Central memory CD8-positive, alpha-beta T cell (primary cell): ENCODE measurements at places on chromosomes 2 and 18.

DNA sequence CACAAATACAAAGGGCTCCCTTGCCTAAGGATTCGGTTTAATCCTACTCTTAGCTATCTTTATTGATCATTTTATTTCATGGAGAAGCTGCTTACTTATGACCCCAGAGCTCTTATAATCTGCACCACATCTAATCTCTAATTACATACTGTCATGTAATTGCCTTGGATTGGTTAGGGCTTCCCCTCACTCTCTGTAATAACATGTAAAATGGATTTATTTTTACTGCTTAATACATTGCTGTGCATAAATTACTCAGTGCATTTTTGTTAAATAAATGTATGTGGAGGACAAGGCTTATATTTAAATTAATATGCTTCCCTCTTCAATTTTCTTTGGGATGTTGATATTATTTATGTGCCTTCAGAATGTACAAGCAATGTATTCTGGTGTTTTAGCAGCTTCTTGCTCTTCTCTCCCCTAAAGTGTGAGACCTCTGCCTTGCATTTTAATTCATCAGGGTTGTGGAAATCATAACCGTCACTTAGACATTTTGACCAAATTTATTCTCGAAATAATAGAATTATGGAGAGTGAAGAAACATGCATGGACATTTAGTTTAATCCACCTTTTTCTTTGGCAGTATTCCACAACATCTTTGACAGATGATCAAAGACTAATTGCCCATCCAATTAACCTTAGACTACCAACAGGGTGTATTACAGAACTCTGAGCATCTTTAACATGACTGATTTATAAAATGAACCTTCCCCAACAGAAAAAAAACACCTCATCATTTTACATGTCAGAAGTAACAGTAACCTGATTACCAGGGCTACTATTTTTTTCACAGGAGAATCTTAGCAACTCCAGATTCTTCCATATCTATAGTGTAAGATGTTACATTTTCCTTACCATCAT is 692.6 kb downstream of the LRRTM4 start:
- H3K27ac ChIP-seq, result no peak overlapping the region
- no peaks in the 10 kb centered on the region for H3K36me3 ChIP-seq
- no peaks in the 10 kb centered on the region for H3K27me3 ChIP-seq
- DNase-seq, result no peak

DNA sequence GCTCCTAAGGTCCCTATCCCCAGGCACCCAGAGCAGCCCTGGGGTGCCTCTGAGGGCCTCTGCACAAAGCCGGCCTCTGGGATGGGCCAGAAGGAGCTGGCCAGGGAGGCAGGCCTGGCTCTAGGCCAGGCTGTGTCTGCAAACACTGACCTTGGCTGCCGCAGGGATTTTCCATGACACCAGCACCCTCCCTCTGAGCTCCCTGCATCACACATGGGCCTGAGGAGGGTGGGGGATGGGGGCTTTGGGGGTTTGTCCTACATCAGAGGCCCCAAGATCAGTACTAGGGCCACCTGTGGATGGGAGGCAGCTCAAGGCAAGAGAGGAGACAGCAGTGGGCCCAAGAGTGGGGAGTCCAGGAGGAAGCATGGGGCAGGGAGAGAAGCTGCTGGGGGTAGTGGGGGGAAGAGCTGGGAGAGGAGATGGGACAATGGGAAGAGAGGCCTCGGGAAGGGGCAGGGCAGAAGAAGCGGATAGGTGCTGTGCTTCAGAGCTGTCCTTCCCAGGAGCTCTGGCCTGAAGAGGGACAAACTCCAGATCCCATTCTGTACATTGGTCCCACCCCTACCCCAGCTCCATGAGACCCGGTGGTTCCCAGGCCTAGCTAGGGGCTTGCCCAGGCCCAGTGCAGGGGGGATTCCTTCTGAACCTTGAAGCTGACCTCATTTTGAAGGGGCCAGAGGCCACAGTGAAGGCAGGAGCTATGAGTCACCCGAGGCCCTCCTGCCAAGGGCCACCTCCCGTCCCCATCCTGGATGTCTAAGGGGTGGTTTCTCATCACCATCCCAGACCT is 28.0 kb downstream of the KCNK3 start:
- H3K4me3 ChIP-seq, result no peak overlapping the region
- H3K36me3 ChIP-seq, result no peaks in the 10 kb centered on the region
- H3K27ac ChIP-seq, result no peak overlapping the region
- H3K4me1 ChIP-seq, result no peaks in the 10 kb centered on the region
- DNase-seq, result no peak
- no peaks in the 10 kb centered on the region for H3K27me3 ChIP-seq

- no peak overlapping the region for H3K4me3 ChIP-seq
- H3K36me3 ChIP-seq, result no peaks in the 10 kb centered on the region
- H3K27me3 ChIP-seq, result no peaks in the 10 kb centered on the region
- no peak for DNase-seq
- H3K27ac ChIP-seq, result no peak overlapping the region
- no peaks in the 10 kb centered on the region for H3K4me1 ChIP-seq
Measured at GRCh38 chr2:179584760-179585159, 276.7 kb downstream of the ZNF385B start.

DNA sequence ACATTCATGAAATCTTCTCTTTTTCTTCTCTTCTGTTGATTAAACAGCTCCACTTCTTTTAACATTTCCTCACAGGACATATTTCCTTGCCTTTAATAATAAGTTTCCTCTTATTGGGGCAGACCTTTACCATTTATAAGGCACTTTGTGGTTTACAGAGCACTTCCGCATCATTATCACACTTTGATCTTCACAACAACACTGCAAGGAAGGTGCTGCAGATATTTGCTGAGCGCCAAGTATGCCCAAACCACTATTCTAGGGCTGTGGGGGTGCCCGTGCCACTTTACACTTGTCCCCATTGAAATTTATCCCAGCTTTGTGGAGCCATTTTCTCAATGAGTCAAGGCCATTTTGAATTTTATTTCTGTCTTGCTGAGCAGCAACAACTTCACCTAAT is 246.6 kb downstream of the SS18 start:
- no peak overlapping the region for H3K4me3 ChIP-seq
- peaks cover 10% of the 10 kb centered on the region for H3K27me3 ChIP-seq
- H3K4me1 ChIP-seq, result peaks cover 13% of the 10 kb centered on the region
- H3K36me3 ChIP-seq, result no peaks in the 10 kb centered on the region
- no peak for DNase-seq

- H3K36me3 ChIP-seq, result no peaks in the 10 kb centered on the region
- no peak for DNase-seq
- H3K4me3 ChIP-seq, result no peak overlapping the region
- no peaks in the 10 kb centered on the region for H3K4me1 ChIP-seq
- H3K27me3 ChIP-seq, result no peaks in the 10 kb centered on the region
Measured at GRCh38 chr2:1556776-1557466, 143.7 kb downstream of the TPO start.

DNA sequence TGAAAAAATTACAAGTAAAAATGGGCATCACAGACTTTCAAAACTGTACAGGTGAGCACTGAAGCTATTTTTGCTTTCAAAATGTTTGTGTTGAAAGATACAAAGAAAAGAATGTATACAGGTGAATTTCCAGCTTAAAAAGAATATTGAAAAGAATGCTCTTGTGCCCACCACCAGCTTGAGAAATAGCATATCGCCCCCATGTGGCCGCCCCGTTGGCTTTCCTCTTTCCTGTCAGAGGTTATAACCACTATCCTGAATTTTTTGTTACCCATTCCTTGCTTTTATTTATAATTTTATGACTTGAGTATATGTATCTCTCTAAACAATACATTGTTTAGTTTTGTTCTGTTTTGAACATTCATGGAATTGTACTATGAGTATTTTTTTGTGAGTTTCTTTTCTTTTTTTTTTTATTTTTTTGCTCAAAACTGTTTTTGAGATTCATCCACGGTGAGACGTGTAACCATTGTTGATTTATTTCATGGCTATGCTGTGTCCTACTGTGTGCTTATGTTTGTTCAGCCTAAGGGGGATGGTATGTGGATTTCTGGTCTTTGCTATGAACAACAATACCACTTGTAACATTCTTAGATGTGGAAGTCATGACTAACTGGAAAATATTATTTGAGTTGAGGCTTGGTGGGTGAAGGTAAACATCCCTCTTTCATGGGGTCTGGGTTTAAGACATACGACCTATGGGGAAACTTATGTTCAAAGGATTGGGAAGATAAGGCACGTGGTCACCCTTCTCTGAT is 11.6 kb downstream of the TRPM8 start:
- H3K4me3 ChIP-seq, result no peak overlapping the region
- no peak overlapping the region for H3K27ac ChIP-seq
- H3K36me3 ChIP-seq, result no peaks in the 10 kb centered on the region
- DNase-seq, result no peak
- peaks cover 100% of the 10 kb centered on the region for H3K27me3 ChIP-seq

- H3K4me3 ChIP-seq, result no peak overlapping the region
- H3K27ac ChIP-seq, result no peak overlapping the region
- H3K27me3 ChIP-seq, result peaks cover 32% of the 10 kb centered on the region
- H3K4me1 ChIP-seq, result no peaks in the 10 kb centered on the region
- no peaks in the 10 kb centered on the region for H3K36me3 ChIP-seq
- no peak for DNase-seq
Measured at GRCh38 chr18:32610176-32610575, 139.5 kb upstream of the GAREM1 start.

DNA sequence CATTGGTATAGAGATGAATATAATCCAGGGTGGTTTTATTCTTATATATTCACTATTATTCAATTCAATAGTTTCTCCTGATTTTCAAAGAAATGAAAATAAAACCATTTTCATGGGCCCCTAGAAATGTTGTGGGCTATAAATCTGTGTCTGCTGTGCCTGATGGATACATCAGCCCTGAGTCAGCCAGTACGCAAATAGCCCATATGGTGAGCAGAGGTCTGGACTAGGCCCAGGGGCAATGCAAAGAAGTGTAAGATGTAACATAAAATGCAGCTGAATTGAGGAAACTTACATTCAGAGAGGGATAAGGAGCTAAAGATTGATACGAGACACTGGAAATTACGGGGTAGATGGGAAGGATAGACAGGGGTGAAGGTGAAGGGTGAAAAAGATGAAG is 122.5 kb downstream of the MAIP1 start:
- no peak overlapping the region for H3K4me3 ChIP-seq
- no peaks in the 10 kb centered on the region for H3K4me1 ChIP-seq
- no peak overlapping the region for H3K27ac ChIP-seq
- DNase-seq, result no peak
- no peaks in the 10 kb centered on the region for H3K36me3 ChIP-seq

- no peak overlapping the region for H3K27ac ChIP-seq
- peaks cover 8% of the 10 kb centered on the region for H3K4me1 ChIP-seq
- no peaks in the 10 kb centered on the region for H3K27me3 ChIP-seq
- H3K4me3 ChIP-seq, result no peak overlapping the region
- peaks cover 3% of the 10 kb centered on the region for H3K36me3 ChIP-seq
Measured at GRCh38 chr18:37222999-37223378, 342.6 kb downstream of the CELF4 start.

GRCh38 chr2:185130685-185131084 is 532.4 kb downstream of the ZNF804A start:
- no peak overlapping the region for H3K27ac ChIP-seq
- no peak for DNase-seq
- H3K4me1 ChIP-seq, result no peaks in the 10 kb centered on the region
- H3K27me3 ChIP-seq, result no peaks in the 10 kb centered on the region

- no peaks in the 10 kb centered on the region for H3K4me1 ChIP-seq
- no peak overlapping the region for H3K4me3 ChIP-seq
- no peaks in the 10 kb centered on the region for H3K36me3 ChIP-seq
- no peak overlapping the region for H3K27ac ChIP-seq
- DNase-seq, result no peak
Measured at GRCh38 chr18:50475538-50476193, 84.2 kb upstream of the MAPK4 start.

DNA sequence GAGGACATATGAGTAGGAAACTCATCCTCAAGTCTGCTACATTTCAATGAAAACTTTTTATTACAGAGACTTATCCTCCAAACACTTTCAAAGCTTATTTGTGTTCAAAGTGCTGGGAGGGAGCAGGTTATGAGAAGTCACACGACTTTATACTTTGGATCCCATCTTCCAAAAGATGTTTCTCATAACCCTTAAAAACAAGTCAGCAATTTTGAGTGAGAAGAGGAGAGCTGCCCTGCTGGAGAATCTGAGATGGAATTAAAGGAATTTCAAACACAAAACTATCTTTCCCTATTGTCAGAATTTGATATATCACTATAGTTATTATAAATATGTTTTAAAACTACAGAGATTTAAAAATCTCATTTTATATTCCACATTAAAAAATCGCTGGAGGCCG is 45.8 kb downstream of the ROCK2 start:
- H3K4me1 ChIP-seq, result peaks cover 11% of the 10 kb centered on the region
- H3K27me3 ChIP-seq, result no peaks in the 10 kb centered on the region
- peaks cover 4% of the 10 kb centered on the region for H3K36me3 ChIP-seq
- no peak overlapping the region for H3K4me3 ChIP-seq
- H3K27ac ChIP-seq, result no peak overlapping the region

DNA sequence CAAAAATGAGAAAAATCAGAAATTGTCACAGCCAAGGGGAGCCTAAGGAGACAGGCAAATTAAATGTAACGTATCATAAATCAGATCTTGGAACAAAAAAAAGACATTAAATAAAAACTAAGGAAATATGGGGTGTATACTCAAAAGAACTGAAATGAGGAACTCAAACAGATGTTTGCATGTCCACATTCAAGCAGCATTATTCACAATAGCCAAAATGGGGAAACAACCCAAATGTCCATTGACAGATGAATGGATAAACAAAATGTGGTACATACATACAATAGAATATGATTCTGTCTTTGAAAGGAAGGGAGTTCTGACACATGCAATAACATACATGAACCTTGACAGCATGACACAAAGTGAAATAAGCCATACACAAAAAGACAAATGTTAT is 155.8 kb upstream of the KLF7 start:
- no peak overlapping the region for H3K27ac ChIP-seq
- no peak for DNase-seq
- peaks cover 30% of the 10 kb centered on the region for H3K27me3 ChIP-seq
- no peaks in the 10 kb centered on the region for H3K4me1 ChIP-seq

GRCh38 chr2:9256147-9256546 is 49.5 kb downstream of the ASAP2 start:
- H3K36me3 ChIP-seq, result no peaks in the 10 kb centered on the region
- no peaks in the 10 kb centered on the region for H3K4me1 ChIP-seq
- DNase-seq, result no peak
- H3K4me3 ChIP-seq, result no peak overlapping the region

DNA sequence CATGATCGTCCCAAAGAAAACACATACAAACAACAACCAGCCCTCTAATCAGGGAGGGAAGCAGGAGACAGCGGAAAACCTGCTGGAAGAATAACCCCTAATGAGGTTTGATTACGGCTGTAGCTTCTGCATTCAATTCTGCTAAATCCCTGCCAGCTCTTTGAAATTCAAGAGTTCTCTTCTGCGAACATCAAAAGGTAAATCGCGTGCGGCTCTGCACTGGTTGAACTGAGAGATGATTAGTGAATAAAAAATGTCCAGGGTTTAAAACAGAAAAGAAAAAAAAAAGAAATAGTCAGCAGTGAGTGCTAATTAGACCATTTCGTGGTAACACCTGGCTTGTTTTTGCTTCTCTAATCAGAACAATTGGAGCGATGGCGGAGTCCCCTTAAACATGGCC is 153.0 kb upstream of the CAPN13 start:
- H3K4me3 ChIP-seq, result no peak overlapping the region
- no peaks in the 10 kb centered on the region for H3K4me1 ChIP-seq
- H3K36me3 ChIP-seq, result no peaks in the 10 kb centered on the region
- H3K27me3 ChIP-seq, result peaks cover 24% of the 10 kb centered on the region
